ENCODE measurements at places on chromosomes 1 and 21. TPM values are rescaled to one million over a fixed set of nuclear protein-coding genes. Genes with fewer than 3 reads are reported as not detected.
A peak's percentile ranks its signal among the peaks of the same experiment; 100 is the strongest.

DNA sequence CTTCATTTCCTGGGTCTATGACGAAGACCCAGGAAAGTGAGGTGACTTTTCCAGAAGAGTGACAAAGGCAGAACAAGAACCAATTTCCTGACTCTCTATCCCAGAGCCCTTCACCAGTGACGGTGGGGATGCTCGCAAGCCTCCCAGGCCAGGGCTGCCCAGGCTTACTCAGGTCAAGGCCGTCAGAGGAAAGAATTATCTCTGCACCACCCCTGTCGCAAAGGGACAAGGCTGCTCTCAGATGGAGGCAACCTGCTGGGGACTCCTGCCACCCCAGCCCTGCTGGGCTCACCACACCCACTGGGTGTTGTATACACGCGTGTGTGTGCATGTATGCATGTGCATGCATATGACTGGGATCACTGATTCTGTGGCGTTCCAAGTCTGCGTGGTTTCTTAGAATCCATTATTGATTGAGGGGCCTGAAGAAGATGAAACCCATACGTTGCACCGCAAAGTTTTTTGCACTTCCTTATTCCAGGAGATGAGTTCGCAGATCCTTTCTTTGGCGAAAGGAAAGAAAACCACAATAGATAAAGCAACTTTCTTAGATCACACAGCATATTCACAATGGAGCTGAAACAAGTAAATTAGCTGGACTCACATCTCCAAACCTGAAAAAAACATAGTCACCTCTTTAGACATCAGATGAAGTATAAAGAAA lies 255.8 kb downstream of the RHOU start:
- DNase-seq = no peak

DNA sequence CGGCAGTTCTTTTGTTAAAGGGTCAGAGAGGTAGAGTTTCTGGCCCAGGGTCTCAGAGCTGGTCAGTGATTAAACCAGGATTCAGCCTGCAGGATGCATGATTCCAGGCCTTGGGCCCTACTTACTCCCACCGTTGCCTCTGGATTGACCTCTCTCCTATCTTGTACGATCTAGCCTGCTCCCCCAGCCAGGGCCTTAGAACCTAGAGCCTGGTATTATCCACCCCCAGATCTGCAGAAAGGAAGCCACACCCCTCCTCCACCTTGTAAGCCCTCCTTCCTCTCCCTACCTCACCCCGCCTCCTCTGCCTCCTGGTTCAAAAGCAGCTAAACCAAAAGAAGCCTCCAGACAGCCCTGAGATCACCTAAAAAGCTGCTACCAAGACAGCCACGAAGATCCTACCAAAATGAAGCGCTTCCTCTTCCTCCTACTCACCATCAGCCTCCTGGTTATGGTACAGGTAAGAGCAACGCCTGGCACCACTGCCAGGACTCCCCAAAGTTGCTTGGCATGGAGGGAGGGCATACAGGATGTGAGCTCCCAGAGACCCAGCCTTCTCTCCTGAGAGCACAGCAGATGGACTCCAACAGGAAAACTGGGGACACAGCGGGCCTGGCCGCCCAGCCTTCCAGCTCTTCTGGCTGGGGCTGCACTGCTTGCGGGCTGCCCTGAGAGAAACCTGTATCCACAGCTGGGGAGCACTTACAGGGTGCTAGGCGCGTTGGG lies at the start of gene CD52:
Gene CD52 (plus strand): TSS at position 347 of the 726 bp plus-strand sequence. CDS start 60 bp downstream, at position 407.
- DNase-seq = peak; percentile 45

Gene HSD3B1
- total RNA-seq = not detected

- DNase-seq = peak; percentile 5
These were observed 8.8 kb downstream of the SLC19A1 start for GRCh38 chr21:45533361-45533845.

DNA sequence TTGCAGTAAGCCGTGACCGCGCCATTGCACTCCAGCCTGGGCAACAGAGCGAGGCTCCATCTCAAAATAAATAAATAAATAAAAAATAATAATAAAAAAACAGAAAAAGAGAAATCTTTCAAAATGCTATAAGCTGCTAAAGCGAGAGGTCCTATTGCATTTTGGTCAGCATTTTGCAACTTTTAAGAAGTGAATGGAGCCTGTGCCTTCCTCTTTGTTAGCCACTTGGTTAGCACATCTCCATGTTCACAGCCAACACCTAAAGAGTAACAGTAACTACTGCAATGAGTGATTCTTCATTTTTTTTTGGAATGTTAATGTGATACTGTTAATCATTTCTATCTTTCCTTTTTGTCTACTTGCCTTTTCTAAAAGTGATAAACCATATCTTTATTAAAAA lies 80.6 kb downstream of the ERG start:
- no peak for DNase-seq
